ENCODE measurements at places on chromosomes 7 and 10.

- DNase-seq: peak; percentile 46
These were observed 16.3 kb downstream of the CUBN start for GRCh38 chr10:17113346-17113745.

DNA sequence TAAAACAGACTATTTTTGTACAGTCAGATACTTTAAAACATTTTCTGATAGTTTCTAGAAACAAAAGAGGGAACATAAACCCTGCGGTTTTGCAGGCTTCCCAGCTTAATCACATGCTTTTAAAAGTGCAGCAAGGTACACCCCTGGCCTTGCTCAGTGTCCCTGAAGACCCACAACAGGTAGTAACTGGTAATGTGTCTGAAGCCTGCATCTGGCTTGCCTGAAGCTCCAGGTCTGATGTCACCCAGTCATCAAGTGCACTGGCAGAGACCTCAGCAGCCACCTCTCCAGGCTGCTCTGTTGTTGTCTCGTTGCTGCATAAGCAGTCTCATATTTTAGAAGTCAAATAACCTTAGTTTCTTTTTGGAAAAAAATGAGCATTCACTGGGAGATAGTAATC lies 376.1 kb upstream of the MTPN start:
- DNase-seq: no peak

GRCh38 chr7:100122067-100122466 lies 2.6 kb downstream of the CNPY4 start:
- DNase-seq: no peak

GRCh38 chr10:96672481-96673175 lies 47.7 kb downstream of the PIK3AP1 start:
- DNase-seq: no peak

DNA sequence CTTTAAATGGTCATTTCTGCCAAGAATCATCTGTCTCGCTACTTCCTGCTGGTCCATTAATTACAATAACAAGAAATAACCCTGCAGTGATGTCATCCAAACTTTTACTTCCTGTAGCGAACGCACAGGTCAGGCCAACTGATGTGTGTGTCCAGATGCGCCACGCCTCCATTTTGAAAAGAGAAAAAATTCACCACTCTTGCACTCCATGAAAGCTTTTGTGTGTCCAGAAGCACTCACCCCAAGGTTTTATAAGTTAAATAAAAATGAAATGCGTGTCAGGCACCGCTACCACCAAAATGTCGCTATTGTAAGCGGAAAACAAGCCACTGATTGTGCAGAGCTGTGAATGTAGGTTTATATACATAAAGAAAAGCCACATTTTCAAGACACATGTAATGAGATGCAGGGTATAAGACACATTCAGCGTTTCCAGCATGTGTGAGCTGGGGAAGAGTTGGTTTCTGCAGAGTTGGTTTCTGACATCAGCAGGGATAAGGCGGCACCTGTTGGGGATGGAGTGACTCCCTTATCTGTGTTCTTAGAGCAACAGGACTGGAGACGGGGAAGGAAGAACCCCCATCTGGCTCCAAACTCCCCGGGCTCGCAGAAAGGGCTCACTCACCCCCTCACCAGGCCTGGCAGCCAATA lies 83.3 kb downstream of the CTBP2 start:
- DNase-seq: no peak

- no peak for DNase-seq
These were observed 65.6 kb upstream of the TMEM72 start for GRCh38 chr10:44845361-44846175.

GRCh38 chr10:80351220-80351619 lies 5.3 kb downstream of the DYDC1 start:
- no peak for DNase-seq

GRCh38 chr7:70069977-70070376 lies 471.7 kb downstream of the AUTS2 start:
- no peak for DNase-seq

DNA sequence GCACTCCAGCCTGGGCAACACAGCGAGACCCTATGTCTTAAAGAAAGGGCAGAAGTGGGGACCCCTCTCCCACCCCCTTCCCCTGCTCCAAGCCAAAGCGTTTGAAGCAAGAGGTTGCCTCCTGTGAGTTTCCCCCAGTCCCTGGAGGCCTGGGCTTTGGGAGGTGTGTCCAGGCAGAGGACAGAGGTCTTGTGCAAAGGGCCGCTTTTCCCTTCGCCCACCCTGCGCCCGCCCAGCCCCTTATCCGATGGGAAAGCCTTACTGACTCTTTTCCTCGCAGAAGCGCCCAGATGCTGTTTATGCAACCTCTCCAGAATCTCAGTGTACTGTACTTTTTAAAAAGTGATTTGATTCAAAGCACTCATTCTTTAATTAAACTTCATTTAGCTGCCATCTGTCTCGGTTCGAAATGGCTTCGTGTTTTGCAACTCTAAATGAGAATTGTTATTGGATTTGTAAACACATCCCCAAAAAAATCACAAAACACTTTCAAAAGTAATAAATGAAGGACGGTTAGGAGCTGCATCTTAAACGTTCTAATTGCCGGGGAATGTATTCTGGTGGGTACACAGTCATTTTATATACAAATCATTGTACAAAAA lies 50.5 kb upstream of the GTF2I start:
- no peak for DNase-seq

- DNase-seq: no peak
These were observed 143.2 kb downstream of the PRKG1 start for GRCh38 chr10:51217505-51217904.

- no peak for DNase-seq
These were observed 47.9 kb upstream of the SKAP2 start for GRCh38 chr7:26912338-26912737.

- peak; percentile 58 for DNase-seq
These were observed 19.5 kb upstream of the RHEB start for GRCh38 chr7:151539088-151539671.

DNA sequence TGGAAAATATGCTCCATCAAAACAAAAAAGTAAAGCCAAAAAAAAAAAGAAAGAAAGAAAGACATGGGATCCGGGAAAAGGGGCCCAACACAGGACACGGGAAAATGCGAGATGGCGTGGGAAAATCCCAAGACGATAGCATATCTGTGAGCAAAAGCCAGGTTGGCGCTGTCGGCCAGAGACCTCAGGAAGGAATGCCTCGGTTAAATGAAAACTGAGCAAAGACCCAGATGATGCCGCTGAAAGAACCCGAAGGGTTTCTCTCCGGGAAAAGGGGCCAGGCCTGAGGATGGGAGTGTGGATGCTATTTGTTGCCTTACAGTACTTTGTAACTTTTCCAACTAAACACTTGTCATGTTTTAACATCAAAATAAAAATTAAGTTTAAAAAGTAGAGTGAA lies 49.5 kb upstream of the PPP2R2D start:
- no peak for DNase-seq

DNA sequence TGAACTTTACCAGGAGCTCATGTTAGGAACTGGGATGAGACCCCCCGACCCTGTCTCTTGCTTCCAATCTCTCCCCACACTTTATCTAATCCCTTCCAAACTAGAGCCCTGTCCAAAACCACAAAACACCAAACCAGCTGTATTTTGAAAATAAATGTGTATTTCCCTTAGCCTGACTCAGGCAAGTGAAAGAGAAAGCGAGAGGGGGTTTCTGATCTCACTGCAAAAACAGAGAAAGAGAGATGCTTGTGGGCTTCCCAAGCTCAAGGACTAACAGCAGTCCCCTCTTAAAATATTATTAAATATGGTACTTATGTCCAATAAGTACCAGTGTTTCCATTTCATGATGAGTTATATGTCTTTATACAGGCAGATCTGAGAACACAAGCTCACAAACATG lies 122.0 kb downstream of the AGMO start:
- DNase-seq: no peak

- no peak for DNase-seq
These were observed 45.2 kb downstream of the PNLIPRP3 start for GRCh38 chr10:116472891-116473290.

DNA sequence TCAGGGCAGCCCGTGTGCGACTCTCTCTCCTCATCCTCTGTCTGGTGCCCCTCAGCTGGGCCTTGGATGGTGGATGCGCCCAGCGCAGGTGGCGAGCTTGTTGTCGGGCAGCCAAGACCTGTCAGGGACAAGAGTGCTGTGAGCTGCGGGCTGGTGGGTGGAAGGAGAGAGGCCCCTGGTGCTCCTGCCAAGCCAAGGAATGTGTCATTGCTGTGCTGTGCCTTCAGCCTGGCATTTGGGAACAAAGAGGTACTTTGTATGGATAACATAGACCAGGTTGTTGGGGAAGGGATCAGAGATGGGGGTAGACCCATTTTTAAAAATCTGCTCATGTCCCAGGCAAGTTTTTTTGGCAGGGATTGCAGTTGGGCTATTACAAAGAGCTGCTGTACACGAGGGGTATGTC lies 120.9 kb downstream of the PKD1L1 start:
- no peak for DNase-seq

- no peak for DNase-seq
These were observed 6.7 kb upstream of the JAKMIP3 start for GRCh38 chr10:132058793-132059759.

GRCh38 chr7:84088802-84089201 lies 105.8 kb downstream of the SEMA3A start:
- DNase-seq: peak; percentile 50

DNA sequence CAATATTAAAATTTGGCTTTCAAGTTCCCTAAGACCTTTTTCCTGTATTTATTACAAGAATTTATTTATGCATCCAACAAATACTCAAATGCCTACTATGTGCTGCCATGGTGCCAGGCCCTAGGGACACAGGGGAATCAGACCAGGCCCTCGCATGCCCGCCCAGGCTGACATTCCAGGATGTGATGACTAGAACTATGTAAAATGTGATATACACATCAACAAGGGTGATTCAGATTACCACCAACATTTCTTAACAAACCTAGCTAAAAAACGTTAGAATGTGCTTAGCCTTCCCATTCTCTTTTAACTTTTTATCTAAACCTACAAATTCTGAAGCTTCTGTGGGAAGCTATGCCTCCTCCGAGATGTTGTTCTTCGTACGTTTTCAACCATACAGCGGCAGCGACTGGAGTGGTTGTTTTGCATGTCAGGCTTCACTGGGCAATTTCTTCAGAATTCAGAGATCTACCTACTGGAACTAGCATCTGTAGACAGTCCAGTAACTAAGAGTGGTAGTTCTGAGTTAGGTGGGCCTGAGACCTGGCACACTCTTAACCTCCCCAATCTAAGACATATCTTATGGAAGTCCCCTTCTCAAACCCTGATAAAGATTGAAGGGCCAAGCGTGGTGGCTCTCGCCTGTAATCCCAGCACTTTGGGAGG lies 22.1 kb downstream of the GNA12 start:
- DNase-seq: peak; percentile 92

- DNase-seq: no peak
These were observed 482.0 kb upstream of the MGMT start for GRCh38 chr10:128985036-128985435.

- DNase-seq: no peak
These were observed 14.0 kb downstream of the ITGB1 start for GRCh38 chr10:32943854-32944661.

DNA sequence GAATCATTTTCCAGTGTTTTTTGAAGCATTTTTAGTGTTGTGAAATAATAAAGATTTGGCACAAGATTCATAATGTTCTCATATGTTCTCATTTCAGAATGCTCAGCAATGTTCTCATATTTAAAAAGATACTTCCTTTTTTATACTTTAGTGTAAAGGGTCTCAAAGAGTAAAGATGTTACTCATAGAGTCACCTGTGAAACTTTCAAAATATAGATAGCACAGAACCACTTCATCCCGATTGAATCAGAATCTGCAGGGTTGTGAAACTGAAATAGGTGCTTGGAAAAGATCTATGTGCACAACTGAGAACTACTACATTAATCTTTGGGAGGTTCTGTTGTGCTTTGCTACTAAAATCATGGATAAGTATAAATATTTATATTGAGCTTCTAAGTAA lies 144.7 kb downstream of the MDFIC start:
- DNase-seq: no peak

- no peak for DNase-seq
These were observed 155.7 kb upstream of the TNS3 start for GRCh38 chr7:47737601-47738000.

- DNase-seq: no peak
These were observed 13.9 kb upstream of the PPP3CB start for GRCh38 chr10:73509695-73510094.

GRCh38 chr10:24207781-24208611 lies 942 bp upstream of the KIAA1217 start:
- DNase-seq: peak; percentile 21

- DNase-seq: peak; percentile 66
These were observed 62.6 kb downstream of the ADK start for GRCh38 chr10:74213571-74214162.

GRCh38 chr7:123571684-123572083 lies 14.1 kb upstream of the NDUFA5 start:
- DNase-seq: peak; percentile 8

DNA sequence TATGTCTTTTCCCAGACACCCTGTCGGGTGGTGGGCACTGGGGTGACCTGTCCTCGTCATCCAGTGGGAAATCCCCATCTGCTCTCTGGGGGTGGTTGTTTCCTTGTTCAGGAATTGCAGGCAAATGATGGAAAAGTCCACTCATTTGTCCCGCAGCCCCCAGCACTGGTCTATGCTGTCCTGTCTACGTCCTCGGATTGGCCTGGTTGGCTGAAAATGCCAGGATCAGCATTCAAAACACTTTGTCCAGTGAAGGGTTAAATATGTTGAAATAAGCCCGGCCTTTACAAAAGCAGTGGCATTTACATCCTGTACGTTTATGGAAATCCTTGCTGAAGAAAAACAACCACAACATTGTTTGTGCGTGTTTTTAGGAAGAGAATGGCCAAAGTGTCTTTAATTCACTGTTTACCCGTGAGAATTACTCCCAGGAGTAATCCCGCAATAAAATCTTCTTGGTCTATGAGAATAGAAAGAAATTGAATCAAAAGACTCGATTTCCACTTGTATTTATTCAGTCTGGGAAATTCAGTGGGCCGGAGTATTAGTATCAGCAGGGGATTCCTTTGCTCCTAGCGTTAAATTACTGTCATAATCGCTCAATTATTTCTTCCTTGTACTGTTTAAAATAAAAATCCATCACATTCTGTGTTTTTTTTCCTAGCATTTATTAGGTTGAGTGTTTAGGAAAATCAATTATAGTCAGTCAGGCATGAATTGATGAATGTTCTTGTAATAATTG lies 116.8 kb upstream of the SH2B2 start:
- peak; percentile 23 for DNase-seq

DNA sequence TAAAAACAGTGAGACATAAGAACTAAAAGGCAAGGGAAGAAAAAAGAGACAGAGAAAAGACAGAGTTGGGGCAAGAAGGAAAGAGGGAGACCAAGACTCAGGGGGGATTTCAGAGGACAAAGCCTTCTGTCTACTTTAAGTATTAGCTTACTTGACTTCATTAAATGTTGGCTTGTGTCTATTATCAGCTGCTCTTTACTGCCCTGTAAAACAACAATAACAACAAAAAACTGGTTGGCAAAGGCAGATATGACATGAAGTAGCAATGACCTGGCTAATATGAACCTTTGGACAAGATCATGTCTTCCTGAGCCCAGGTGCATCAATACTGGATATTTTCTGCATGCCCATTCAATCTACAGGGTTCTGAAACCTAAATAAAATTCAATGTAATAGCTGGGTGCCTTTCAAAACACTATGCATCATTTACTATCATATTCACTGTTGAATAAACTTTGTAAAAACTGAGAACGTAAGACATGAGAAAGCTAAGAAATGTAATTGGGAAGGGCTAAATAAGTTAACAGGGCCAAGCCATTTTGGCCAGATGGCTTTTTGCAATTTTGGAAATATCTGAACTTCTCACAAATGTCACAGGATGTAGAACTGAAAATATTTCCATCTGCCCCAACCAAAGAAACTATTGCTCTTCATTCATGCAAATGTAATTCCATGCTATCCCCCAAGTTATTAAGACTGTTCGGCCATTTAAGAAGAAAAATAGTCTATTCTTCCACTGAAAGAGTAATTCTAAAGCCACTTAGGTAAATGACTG lies 49.4 kb downstream of the LRRN3 start:
- no peak for DNase-seq

- no peak for DNase-seq
These were observed 62.8 kb downstream of the CXCL12 start for GRCh38 chr10:44322137-44322536.

All from fibroblast of skin of back (primary cell).